ENCODE measurements at places on chromosomes 4 and X.
A peak's percentile ranks its signal among the peaks of the same experiment; 100 is the strongest.

GRCh38 chrX:17078031-17078720 lies 131.7 kb downstream of the REPS2 start:
- no peak for DNase-seq
- no peaks in the 10 kb centered on the region for H3K4me1 ChIP-seq
- no peak overlapping the region for H3K4me3 ChIP-seq
- no peaks in the 10 kb centered on the region for H3K36me3 ChIP-seq
- no peaks in the 10 kb centered on the region for H3K27me3 ChIP-seq

DNA sequence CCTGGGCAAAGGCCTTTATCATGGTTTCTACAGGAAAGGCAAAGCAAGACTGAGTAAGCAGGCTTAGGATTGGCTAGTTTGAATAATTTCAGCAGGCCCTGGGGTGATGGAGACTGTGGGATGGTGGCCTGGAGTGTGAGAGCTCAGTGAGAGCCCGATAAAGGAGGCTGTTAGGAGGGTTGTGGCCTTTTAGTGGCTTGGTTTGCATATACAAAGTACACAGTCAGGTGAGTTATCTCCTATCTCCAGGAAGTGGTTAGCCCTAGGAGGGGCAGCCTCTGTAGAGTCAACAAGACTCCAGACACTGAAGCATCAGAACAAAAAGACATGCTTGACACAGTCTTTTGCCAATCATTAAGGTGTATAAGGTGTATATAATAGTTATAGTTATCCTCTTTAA lies 157.2 kb downstream of the CFAP299 start:
- peaks cover 31% of the 10 kb centered on the region for H3K4me1 ChIP-seq
- H3K4me3 ChIP-seq, result no peak overlapping the region
- H3K27me3 ChIP-seq, result no peaks in the 10 kb centered on the region
- peak overlapping the region; percentile 58 for H3K27ac ChIP-seq
- H3K36me3 ChIP-seq, result no peaks in the 10 kb centered on the region
- peak; percentile 64 for DNase-seq

- H3K27ac ChIP-seq, result no peak overlapping the region
- H3K4me3 ChIP-seq, result peak overlapping the region; percentile 14
- DNase-seq, result no peak
- H3K27me3 ChIP-seq, result no peaks in the 10 kb centered on the region
- no peaks in the 10 kb centered on the region for H3K36me3 ChIP-seq
- peaks cover 17% of the 10 kb centered on the region for H3K4me1 ChIP-seq
Measured at GRCh38 chr4:153758688-153759406, 977 bp downstream of the RNF175 start.

DNA sequence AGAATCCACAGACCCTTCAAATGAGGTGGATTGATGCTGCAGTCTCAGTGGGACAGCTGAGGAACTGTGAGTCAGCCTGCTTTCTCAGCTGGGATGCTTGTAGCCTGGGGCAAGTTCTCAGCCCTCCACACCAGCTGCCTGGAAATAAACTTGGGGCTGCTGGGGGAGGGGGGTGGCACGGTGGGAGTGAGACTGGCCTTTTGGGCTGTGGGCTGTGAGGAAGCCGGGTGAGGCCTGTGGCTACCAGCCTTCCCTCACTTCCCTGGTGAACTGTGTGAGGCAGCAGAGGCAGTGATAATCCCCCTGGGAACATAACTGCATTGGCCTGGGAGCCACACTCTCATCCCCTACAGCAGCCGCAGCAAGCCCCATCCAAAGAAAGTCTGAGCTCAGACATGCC lies 114.5 kb upstream of the GUCY1A1 start:
- H3K4me1 ChIP-seq, result no peaks in the 10 kb centered on the region
- H3K36me3 ChIP-seq, result no peaks in the 10 kb centered on the region
- DNase-seq, result no peak
- H3K4me3 ChIP-seq, result no peak overlapping the region

Data from CD4-positive, alpha-beta T cell (primary cell).